ENCODE measurements at places on chromosomes 7 and 10.

- peak; percentile 10 for DNase-seq
Measured at GRCh38 chr10:113409175-113409574, 143.7 kb upstream of the HABP2 start.

DNA sequence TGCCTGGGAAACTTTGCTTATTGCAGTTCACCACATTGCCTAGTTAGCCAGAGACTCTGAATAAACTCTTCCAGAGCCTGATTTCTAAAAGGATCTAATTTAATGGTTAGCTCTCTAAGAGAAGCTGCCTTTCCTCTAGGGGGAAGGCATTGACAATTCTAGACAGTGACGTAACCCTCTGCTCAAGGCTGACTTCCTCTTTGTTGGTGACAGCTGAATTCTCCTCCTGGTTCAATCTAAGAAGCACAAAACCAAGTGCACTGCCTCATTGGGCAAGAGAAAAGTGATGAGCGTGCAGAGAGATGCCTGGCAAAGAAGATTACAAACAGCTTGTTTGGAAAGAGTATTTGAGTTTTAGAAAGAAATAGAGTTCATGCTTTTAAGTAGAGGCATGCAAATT is 102.7 kb downstream of the MACC1 start:
- DNase-seq: peak; percentile 8

GRCh38 chr10:60314069-60314940 is 75.4 kb downstream of the ANK3 start:
- DNase-seq: no peak

DNA sequence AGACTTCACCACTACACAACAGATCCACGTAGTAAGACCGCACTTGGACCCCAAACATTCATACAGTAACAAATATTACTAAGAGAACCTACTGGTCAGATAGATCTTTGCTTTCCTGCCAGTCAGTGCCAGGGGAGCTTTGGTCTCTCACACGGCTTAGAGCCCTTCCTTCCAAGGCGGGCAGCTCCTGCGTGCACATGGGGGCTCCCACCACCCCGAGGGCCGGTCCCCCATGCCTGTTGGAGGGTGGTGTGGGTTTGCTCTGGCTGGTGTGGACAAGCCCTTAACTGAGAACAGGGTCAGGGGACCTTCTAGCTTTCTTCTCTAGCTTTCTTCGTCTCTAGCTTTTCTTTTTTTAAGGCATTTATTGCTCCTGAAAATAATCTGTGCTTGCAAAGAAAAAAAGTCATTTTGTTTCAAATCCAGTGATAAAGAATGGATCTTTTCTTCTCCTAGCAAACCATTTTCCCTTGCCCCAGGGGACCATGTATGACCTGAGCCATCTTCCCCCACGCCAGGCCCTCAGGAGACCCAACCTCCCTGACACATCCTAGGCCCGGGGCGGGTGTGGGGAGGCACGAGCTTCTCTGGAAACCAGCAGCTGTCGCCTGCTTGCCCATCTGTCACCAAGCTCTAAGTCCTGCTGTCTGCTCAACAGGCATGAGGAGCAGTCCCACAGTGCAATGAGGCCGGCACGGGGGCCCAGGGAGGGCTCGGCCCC is 591.1 kb downstream of the PTPRN2 start:
- peak; percentile 42 for DNase-seq

DNA sequence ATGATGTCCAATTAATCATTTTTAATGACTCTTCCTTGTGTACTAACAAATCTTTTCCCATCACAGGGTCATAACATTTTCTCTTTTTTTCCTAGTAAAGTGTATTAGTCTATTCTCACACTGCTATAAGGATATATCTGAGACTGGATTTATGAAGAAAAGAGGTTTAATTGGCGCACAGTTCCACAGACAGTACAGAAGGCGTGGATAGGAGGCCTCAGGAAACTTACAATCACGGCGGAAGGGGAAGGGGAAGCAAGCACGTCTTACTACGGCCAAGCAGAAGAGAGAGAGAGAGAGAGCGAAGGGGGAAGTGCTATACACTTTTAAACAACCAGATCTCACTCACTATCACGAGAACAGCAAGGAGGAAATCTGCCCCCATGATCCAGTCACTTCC is 359.4 kb upstream of the NFE2L3 start:
- DNase-seq: no peak

DNA sequence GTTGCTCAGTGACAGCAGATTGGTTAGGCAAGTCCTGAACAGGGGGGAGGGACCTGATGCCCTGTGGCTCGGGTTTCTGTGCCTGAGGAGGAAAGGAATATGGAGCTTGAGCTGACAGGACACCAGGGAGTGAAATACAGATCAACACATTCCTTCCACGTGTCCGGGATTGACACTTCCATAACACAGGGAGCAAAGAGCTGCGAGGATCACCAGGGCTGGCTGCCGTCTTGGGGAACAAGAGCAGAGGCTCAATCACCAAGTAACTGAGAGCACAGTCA is 36.7 kb upstream of the EFCAB10 start:
- no peak for DNase-seq

DNA sequence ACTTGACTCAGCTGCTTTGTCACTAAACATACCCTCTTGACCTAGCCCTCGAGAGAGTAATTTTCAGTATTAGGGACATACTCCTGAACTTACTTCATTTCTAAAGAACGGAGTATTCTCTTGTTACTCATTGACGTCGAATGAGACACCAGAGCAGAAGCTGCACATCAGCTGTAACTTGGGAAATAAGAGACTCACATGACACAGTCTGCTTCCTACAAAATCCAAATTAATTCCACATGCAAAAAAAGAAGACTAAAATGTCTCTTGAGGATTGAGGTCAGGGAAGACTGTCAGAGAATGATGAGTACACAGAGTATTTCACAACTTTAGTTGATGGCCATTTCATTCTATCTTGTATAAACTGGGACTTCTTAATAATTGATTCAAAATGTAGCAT is 114.7 kb upstream of the EGFR start:
- no peak for DNase-seq

GRCh38 chr7:70113536-70113935 is 515.3 kb downstream of the AUTS2 start:
- no peak for DNase-seq

DNA sequence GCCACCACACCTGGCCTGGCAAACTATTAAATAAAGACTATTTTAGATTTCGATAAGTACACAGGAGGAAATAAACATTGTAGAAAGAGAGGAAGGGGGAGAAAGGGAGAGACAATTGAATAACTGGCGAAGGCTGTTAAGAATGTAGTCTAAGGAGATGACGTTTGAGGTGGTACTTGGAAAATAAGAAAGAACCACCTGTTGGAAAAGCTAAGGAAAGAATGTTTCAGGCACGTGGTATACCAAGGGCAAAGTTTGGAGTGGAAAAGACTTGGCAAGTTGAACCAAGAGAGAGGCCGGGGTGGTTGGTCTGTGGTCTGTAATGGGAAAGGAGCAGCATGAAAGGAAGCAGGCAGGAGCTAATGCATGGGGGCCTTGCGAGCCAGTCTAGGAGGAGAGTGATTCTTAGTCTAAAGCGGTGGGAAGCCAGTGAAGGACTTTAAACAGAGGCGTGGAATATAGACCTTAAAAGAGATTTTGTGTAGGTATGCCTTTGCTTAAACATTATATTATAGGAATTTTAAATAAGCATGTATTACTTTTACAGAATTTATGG is 9.4 kb downstream of the ING3 start:
- no peak for DNase-seq

GRCh38 chr10:51965451-51965850 is 266.1 kb upstream of the CSTF2T start:
- no peak for DNase-seq

GRCh38 chr10:131210181-131210580 is 101.3 kb downstream of the TCERG1L start:
- no peak for DNase-seq

DNA sequence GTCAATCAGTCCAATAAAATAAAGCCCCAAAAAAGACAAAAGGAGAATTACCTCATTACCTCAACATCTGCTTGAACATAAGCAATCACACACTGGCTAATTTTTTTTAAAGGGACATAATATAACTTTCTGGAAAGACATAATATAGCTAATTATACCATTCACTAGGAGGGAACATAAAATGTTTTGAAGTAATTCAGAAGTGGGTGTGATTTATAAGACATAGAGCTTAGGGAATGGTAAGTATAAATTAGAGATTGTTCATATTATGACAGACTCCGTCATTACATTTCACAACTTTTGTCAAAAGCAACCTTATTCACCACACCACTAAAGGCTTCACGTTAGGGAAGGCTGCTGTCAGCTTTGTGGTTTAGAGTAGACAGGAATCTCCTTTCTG is 3.8 kb downstream of the SHTN1 start:
- DNase-seq: no peak

- peak; percentile 97 for DNase-seq
Measured at GRCh38 chr10:86710987-86711512, 42.7 kb downstream of the LDB3 start.

- DNase-seq: peak; percentile 64
Measured at GRCh38 chr10:50375051-50375452, 123.7 kb upstream of the ASAH2 start.

GRCh38 chr7:17902599-17902998 is 37.7 kb downstream of the SNX13 start:
- no peak for DNase-seq

DNA sequence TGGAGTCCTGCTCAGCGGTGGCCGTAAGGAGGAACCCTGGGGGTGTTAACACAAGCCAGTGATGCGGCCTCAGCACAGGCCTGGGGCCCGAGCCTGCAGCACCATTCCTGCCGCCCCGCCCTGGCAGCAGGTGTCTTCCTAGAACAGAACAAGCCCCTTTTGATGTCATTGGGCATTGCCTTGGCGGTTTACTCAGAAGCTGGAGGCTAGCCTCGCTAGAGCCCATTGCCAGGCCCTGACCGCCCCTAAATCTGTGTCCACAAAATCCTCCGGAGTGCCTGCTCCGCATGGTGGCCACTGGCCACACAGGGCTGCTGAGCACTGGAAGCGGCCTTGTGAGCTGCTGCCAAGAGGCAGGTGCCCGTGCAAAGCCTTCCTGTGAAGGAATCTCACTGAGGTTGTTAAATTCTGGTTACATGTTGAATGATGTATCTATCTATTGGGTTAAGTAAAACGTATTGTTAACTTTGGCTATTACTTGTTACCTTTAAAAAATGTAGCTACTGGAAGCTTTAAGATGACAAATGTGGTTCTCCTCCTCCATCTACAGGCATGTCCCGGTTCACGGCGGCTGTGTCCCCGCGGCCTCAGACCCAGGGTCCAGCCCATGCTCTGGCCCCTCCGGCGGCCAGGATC is 1.2 kb upstream of the INPP5A start:
- no peak for DNase-seq

DNA sequence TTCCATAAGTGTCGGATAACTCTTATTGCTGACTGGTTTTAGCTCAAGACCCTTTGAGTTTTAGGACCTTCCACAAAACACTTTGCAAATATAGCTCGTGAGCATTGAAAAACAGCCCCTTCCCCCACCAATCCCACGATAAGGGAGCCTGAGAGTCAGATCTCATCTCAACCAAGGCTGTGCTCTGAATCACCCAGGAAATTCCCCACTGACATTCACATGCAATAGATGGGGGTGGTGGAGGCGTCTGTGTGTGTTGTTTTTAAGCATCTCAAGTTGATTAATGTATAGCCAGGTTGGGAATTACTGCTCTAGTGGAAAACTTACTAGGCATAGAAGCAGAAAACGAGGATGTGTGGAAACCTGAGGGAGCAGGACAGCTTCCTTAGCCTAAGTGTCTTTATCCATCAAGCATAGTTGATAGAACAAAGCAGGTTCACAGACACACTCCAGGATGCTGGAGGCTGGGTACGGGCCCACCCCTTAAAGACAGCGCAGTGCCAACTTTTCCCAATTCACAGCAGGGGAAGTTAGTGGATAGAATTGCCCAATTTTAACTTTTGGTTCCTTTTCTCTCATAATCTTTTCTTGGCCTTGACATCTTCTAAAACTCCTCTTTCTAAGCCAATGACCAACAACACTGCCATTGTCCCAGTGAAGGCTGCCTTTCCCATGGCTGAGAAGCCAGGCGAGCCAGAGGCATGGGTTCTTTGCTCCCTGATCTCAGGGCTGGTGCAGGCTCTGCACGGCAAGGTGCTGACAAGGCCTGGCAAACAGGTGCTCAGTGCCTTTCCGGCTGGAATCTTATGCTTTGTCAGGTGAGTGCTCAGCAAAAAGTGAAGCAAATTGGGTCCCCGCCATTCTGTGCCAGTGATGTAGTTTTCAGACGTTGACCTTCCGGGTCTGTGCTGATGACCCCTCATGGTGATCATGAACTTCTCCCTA is 98.5 kb upstream of the INSIG1 start:
- DNase-seq: no peak

- DNase-seq: no peak
Measured at GRCh38 chr10:79400146-79401004, 45.0 kb downstream of the ZCCHC24 start.

GRCh38 chr10:50397312-50398140 is 146.2 kb upstream of the ASAH2 start:
- no peak for DNase-seq

- DNase-seq: peak; percentile 36
Measured at GRCh38 chr7:101436857-101437576, 74.3 kb downstream of the COL26A1 start.

- no peak for DNase-seq
Measured at GRCh38 chr10:42732266-42732665, 50.3 kb upstream of the BMS1 start.

- no peak for DNase-seq
Measured at GRCh38 chr7:17654940-17655339, 285.4 kb downstream of the SNX13 start.

DNA sequence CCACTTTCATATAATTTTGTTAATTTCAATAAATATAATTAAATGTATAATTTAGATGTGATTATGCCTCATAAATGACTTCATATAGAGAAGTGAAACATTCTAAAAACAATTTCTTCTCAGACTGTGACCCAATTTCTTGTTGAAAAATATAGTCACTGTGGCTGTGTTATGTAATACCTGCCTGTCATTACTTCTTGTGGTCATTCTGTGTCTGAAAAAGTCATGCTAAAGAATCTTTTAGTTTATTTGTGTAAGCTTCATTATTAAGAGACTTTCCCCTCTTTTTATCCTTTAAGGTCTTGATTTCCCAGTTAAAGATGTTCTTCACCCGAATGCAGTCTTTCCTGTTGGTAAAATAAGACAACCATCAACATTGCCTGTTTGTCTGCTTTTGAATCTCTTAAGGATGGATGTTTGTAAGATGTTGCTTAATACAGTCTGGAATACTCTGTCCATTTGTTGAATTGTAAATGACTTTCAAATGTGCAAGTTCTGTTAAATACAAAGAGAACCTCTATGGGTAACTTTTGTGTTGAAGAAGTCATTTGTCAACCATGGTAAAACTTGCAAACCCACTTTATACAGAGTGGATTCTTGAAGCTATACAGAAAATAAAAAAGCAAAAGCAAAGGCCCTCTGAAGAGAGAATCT is 16.0 kb downstream of the KAT6B start:
- DNase-seq: no peak

Data from kidney (tissue), 22 donors.